CD4-positive, alpha-beta T cell treated with Interleukin-10 for 1 hour (primary cell): ENCODE measurements at places on chromosomes 3 and 15.

GRCh38 chr3:153399636-153400035 lies 237.6 kb downstream of the RAP2B start:
- DNase-seq = no peak

DNA sequence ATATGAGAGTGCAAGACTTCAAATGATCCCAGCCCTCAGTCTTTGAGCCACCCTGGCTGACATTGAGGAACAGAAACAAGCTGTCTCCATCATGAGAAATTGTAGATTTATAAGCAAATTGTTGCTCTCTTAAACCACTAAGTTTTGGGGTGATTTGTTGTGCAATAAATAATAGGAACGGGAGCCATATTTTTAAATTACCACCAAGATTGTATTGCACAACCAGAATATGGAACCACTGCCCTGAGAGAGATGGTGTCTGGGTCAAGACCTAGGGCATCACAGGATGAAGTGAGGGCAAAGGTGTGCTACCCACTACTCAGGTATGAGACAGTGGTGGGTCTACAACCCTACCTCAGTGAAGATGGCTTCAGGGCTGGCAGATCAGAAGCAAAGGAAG lies 2.3 kb upstream of the CFAP92 start:
- no peak for DNase-seq

DNA sequence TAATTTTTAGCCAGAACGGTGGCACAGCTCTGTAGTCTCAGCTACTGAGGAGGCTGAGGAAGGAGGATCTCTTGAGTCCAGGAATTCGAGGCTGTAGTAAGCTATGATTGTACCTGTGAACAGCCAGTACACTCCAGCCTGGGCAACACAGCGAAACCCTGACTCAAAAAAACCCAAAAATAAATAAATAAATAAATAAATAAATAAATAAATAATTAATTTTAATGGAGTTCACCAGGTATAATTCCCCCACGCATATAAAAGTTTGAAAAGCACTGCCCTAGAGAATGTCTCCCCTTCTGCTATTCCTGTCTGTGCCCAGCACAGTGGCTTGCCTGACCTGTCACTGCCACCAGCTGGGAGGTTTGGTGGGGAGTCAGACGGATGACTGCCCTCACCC lies 4.2 kb upstream of the RLBP1 start:
- no peak for DNase-seq

DNA sequence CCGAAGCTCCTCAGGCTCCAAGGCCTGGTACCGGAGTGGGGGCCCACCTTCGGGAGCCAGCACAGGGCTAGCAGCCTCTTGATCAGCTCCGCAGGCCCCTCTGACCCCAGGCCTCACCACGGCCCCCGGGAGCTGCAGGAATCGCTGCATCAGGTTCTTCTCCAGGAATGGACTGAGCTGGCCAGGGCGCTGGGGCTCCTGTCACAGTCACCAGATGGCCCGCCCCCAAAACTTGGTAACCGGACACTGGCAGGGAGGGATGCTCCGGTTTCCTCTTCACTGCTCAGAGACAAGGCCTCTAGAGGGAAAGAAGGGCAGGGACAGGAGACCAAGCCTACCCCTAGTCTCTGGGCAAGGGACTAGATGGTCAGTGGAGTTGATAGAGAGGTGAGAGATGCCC lies 9.9 kb downstream of the AP3B2 start:
- DNase-seq = no peak

DNA sequence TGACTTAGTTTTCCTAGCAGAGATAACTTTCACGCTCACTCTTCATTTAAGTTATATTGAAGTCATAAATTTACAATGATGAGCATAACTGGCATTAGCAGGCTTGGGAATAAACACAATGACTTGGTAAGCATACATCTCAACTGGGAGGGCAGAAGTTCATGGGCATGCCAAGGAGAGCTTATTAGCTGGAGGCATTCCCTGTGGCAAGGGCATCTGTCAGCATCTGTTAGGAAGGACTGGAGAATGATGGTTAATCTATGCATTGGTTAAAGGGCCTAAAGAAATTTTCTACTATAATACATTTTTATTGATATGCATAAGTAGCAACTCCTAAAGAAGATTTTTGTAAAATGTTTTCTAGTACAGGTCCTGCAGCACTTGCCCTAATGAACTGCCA lies 52.4 kb downstream of the NEK11 start:
- DNase-seq = no peak

GRCh38 chr3:102223132-102223531 lies 211.7 kb upstream of the ZPLD1 start:
- DNase-seq = peak; percentile 15

DNA sequence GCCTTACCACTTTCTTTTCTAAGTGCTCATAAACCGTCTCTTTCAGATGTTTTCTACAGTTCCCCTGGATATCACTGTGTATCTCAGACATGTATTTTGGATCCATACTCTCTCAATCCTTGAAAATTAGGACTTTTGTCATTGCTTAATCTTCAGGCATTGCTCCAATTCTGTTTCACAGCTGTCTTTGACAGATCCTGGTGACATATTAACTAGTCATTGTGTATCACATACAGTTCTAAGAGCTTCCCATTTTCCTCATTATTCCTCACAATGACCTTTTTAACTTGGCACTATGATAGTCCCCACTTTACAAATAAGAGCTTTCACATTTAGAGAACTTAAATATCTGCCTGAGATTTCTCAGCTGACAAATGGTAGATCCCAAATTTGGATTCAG lies 151.7 kb downstream of the CLSTN2 start:
- DNase-seq = no peak

GRCh38 chr3:30493911-30494311 lies 112.5 kb upstream of the TGFBR2 start:
- no peak for DNase-seq

- no peak for DNase-seq
Observed at GRCh38 chr3:163708428-163708827, 1369.9 kb downstream of the SI start.

GRCh38 chr15:23397779-23398178 lies 43.2 kb downstream of the GOLGA8S start:
- no peak for DNase-seq

DNA sequence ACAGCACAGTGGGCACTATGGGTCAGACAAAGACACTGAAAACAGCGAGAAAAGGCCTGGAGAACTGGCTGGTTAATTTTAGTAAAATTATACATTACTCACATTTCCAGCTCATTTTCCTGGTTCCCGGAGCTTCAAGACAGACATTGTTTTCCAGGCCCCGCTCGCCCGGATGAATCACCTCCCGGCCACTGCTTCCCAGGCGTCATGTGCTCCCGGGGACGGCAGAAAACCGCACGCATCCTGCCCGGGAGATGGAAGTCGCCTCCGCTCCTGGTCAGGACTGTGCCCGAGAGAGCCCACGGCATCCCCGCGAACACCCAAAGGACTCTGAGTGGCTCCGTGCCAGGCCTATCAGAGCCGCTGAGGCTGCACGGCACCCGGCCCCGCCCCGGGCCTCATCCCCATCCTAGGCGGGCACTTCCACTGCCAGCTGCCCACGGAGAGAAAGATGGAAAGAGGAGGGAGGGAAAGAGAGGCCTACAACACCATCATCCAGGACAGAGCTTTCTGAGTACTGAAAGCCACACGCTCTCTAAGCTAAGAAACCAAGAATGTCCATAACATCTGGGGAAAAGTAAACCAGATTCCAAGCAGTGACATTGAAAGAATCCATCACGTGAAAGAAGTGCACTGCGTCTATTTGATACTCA lies 75.1 kb downstream of the VGLL4 start:
- no peak for DNase-seq

DNA sequence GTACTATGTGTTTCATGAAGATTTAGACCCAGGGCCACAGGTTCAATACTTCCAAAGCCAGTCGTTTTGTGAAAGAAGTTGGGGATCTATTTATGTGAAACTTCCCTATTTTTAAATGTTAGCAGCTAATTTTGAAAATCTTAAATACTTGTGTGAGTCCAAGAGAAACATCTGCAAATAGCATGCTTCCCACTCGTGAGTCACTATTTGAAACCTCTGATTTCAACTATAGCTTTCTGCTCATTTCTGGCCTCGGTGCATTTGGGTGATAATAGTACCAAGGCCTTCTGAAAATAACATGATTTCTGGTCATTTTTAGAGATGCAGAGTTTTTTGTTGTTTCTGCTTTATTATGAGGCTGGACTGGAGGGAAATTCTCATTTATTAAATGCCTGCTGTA lies 110.0 kb downstream of the OPA1 start:
- no peak for DNase-seq

DNA sequence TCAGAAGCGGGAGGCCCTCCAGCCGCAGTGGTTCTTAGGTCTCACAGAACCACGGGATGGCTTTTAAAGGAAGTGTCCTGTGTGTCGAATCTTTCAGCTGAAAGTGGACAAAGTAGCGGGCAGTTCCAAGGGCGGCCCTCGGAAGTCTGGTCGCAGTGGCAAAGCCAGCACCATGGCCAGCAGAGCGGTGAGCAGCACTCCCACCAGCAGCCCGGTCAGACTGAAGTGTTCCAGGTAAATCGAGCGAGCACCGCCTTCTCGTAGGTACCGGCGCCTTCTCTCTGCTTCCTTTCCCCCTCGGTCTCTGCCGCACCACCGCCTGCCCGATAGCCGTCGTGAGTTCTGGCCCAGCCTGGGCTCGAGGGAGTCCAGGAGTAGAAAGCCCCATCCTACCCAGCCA lies 103.6 kb upstream of the ABHD17C start:
- no peak for DNase-seq

GRCh38 chr3:51963951-51964451 lies 3.3 kb downstream of the PCBP4 start:
- DNase-seq = no peak

GRCh38 chr15:42108189-42108588 lies 13.8 kb upstream of the PLA2G4D start:
- no peak for DNase-seq

DNA sequence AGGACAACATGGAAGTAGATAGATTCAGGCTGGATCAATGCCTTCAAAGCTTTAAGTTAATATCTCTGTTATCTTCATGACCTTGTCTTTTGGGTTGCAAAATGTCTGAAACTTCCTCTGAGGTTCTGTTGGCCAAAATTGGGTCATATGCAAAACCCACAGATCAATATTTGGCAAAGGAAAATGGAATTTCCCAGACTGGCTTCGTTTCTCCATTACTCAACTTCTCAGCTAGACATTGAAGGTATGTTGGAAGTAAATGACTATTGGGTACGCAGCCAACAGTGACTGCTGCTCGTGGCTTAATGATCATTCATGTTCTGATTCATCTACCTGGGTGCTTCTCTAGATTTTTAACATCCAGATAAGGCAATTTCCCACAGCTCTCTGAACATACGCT lies 675.4 kb upstream of the SGO1 start:
- no peak for DNase-seq

- DNase-seq = no peak
Observed at GRCh38 chr3:20724241-20724640, 538.2 kb upstream of the SGO1 start.

GRCh38 chr3:9499455-9500107 lies 54.0 kb downstream of the LHFPL4 start:
- DNase-seq = no peak

GRCh38 chr3:126052196-126053058 lies 31.5 kb downstream of the SLC41A3 start:
- no peak for DNase-seq

- DNase-seq = no peak
Observed at GRCh38 chr3:189363590-189364255, 192.0 kb downstream of the TPRG1 start.

- no peak for DNase-seq
Observed at GRCh38 chr3:133996251-133996661, 33.5 kb downstream of the SLCO2A1 start.

GRCh38 chr15:60477916-60478565 lies 901 bp downstream of the ICE2 start:
- DNase-seq = no peak

DNA sequence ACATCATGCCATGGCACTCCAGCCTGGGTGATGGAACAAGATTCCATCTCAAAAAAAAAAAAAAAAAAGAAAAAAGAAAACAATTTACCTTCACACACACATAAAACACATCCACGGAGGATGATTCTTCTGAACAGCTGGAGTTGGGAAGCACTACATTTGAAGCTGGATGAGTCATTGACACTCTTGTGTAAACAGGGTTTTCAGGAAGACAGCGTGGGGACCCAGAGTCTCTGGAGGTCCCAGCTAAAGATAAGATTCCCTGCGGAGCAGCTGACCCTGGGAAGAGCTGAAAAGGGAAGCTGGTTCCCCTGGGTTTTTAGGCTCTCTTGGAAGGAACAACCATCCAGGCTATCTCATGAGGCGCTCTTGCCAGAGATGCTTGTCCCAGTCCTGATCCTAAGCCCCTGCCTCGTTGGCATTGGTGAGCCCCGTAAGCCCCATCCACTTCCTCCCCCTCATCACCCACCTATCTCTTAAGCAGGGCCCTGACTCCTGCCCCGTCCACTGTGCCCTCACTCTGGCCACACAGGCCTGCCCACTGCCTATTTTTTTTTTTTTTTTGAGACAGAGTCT lies 32.0 kb upstream of the FURIN start:
- DNase-seq = no peak

GRCh38 chr3:73808862-73809509 lies 184.2 kb upstream of the PDZRN3 start:
- no peak for DNase-seq

GRCh38 chr3:186967686-186968085 lies 37.4 kb downstream of the ST6GAL1 start:
- no peak for DNase-seq

DNA sequence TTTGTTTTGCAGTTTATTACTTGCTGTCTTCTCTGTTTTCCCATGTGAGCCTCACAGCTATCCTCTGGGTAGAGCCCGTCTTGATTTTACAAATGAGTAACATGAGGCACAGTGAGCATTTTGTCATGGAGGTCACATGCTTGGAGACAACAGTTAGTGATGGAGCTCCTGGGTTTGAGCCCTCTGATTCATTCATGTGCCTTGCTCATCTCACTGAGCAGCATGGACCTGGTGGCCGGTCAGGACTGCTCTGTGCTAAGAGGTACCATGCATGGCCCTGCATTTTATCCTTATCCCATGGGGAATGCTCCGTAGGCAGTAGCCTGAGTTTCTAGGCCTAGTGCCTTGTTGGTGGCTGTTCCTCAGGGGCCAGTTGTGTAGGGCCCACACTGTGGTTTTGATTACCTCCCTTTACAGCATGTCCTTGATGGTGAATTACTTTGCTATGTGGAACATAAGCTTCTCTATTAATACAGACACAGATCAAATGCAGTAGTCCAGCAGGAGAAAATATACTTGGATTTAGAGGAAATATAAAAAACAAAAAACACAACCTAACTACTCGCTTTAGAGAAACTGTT lies 35.6 kb downstream of the MAP2K5 start:
- no peak for DNase-seq
